ENCODE measurements at places on chromosomes 13 and 19.

DNA sequence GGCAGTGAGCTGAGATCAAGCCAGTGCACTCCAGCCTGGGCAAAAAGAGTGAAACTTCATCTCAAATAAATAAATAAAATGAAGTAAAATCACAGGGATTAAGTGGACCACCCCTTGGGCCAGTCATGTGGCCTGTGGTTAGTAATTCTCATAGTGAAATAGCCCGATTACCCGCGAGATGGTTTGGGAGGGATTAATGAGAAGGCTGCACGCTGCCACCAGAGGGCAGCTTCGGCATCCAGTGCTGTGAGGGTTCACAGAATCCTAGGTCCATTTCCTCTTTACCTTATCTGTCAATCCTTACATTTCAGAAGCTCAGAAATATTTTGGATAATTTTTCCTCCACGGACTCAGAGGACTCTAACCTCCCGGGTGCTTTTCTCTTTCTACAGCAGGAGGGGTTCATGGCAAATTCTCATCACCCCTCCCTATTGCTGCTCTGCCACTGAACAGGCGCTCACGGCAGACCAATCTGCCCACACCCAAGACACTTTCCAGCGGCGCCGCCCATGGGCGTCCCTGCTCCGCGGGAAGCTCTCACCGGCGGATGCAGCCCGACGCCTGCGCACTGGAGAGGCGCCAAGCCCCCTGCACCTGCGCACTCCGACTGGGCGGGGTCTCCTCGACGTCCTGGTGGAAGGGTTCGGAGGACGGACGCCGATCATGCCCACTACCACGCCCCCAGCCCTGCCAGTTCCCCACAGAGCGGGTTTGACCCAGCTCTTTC, 11.0 kb downstream of the ZNF835 start:
- no peak for DNase-seq

DNA sequence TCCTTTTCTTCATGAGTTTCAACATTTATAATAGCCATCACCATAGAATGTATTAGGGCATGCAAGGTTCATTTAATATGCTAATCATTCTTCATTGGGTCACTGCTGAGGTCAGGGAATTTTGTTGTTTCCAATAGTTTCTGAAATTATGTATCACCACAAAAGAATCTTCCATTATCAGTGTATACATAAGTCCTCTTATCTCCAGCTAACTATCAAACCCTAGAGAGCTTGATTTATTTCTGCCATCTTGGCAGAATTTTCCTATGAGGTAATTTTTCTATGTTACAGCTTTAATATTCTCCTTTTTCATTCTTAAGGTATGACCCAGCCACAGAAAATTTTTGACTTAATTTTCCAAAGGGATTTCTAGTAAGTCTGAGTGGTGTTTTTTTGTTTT, 415.0 kb upstream of the SLITRK1 start:
- DNase-seq: no peak

DNA sequence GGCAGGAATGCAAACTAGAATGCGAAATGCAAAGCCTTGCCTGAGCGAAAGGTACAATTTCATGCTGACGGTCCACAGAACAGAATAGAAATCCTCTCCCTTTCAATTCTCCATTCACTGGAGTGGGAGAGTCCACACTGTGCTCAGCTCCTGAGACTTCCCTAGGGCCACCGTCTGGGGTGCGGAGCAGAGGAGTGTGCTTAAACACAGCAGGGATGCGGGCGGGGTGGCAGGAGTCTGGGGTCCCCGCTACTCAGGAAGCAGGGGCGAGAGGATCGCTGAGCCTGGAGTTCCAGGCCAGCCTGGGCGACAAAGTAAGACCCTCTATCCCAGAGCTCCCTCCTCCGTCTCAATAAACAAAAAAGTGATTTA, 552 bp upstream of the ZNF816 start:
- DNase-seq: no peak

- no peak for DNase-seq
Observed at GRCh38 chr19:5696196-5697021, 6.3 kb downstream of the RPL36 start.

DNA sequence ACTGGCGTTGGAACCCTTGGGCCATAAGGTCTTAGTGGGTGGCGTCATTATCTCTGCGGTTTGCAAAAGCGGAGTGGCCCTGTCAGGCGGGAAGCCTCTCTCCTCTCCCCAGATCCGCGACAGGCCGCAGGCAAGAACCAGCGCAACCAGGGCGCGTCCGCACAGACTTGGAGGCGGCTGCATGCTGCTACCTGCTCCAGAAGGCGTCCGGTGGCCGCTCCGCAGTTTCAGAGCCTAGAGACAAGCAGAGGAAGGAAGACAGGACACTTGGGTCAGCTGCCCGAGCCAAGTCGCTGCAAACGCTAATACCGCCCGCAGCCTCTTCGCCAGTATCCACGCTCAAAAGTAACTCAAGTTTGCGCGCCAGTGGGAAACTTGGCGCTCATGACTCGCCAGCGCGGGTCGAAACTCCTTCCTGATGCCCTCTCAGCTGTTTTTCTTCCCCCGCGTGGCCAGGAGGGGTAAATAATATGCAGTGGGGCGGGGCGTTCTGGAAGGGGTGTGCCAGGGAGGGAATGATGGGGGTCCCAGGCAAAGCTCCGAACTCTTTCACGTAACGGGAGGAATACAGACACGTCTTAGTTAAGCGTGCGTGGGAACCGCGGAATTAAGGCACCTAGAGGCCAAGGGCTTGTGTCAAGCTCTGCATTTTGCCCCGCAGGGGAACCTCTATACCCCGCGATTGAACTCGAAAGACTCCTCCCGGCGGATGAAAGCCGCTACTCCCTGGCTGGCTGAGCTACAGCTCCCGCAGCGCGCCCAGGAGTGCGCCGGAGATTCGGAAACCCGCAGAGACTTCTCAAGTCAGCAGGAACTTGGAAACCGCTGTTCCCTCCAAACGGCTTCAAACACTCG, at the start of gene EDNRB:
Gene EDNRB, minus strand, starts transcription at position 441 of the 855 bp plus-strand sequence. Its CDS starts 258 bp downstream, at position 183.
- DNase-seq: peak; percentile 7

GRCh38 chr13:80121038-80121437, 219.9 kb downstream of the SPRY2 start:
- no peak for DNase-seq

- no peak for DNase-seq
Observed at GRCh38 chr13:45219123-45219891, 18.5 kb upstream of the KCTD4 start.

- no peak for DNase-seq
Observed at GRCh38 chr13:43574605-43575004, 212.2 kb downstream of the ENOX1 start.

- no peak for DNase-seq
Observed at GRCh38 chr13:51327961-51328360, 11.5 kb upstream of the SERPINE3 start.

- DNase-seq: no peak
Observed at GRCh38 chr19:57941593-57941992, 5.9 kb downstream of the ZNF256 start.

- DNase-seq: peak; percentile 43
Observed at GRCh38 chr19:10979951-10980381, 19.1 kb downstream of the SMARCA4 start.

DNA sequence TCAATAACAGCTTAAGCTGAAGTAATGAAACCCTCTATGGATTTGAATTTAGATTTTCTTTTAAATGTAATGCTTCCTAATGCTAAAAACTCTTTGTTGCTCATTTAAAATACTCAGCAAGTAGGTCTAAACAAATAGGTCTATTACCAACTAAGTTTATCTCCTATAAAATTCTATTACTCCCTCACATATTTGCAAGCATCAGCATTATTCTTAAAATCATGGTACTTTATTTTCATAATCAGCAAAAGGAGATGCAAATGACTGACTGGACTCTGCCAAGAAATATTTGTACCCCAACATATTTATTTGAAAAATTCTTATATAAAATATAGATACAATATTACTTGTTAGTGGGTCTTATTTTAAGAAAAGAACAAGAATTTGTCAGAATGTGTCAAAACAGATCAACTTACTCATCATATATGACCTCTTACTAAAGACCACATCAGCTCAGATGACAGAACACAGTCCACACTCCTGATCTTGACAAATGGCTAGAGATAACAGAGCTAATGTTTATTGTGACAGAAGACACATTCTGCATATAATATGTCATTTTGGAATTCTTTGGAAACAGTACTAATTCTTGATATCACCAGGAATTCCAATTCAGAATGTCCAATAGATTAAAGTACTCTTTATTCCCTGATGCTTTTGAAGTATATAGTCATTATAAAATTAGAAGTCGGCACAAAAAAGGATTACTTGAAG, 704.6 kb upstream of the PCDH9 start:
- DNase-seq: no peak

GRCh38 chr13:85659493-85659892, 139.7 kb downstream of the SLITRK6 start:
- no peak for DNase-seq

- no peak for DNase-seq
Observed at GRCh38 chr13:54750521-54750920, 1721.9 kb downstream of the OLFM4 start.

GRCh38 chr19:34732612-34733211, 1.3 kb upstream of the ZNF181 start:
- no peak for DNase-seq

Measured in activated CD4-positive, alpha-beta T cell treated with anti-CD3 and anti-CD28 coated beads, Interleukin-2, amount 10 ng/mL, durations not matched to agents 7 days and 5 days (primary cell).